ENCODE measurements at places on chromosomes 3 and 15. TPM values are rescaled to one million over a fixed set of nuclear protein-coding genes. Genes with fewer than 3 reads are reported as not detected.
A peak's percentile ranks its signal among the peaks of the same experiment; 100 is the strongest.

GRCh38 chr3:115350606-115351005 lies 203.5 kb upstream of the ZBTB20 start:
- no peak for DNase-seq

DNA sequence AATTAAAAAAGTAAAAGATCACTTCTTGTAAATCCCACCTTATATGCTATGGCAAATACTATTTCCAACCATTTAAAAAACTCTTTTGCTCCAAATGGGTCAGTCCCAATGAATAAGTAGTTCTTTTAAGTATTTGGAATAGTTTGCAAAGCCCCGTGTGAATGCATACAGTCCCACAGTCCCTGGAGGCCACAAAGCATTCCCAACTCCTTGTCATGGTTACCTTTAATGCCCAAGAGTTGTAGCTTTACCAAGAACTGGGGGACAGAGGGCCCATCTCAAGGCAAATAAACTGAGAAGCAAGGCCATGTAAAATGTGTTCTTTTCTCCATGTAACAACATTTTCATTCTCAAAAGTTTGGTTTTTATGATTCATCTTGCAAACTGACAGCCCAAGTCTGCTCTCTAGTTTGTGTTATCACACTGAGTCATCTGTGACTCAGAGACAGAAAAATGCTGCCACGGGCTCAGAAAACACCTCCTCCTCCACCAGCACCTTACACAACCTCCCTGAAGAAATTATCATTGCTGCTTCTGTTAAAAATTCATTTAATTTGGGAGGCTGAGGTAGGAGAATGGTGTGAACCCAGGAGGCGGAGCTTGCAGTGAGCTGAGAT lies 336.2 kb downstream of the ERC2 start:
- no peak for DNase-seq

Gene ESYT3
- total RNA-seq: 2.0 TPM

- no peak for DNase-seq
Observed at GRCh38 chr3:54835701-54836100, 92.2 kb downstream of the LRTM1 start.

- peak; percentile 44 for DNase-seq
Observed at GRCh38 chr3:53744351-53744750, 101.9 kb downstream of the CHDH start.

- peak; percentile 31 for DNase-seq
Observed at GRCh38 chr15:90664650-90665287, 52.4 kb upstream of the BLM start.

Gene GCNT3
- 289 TPM for total RNA-seq

DNA sequence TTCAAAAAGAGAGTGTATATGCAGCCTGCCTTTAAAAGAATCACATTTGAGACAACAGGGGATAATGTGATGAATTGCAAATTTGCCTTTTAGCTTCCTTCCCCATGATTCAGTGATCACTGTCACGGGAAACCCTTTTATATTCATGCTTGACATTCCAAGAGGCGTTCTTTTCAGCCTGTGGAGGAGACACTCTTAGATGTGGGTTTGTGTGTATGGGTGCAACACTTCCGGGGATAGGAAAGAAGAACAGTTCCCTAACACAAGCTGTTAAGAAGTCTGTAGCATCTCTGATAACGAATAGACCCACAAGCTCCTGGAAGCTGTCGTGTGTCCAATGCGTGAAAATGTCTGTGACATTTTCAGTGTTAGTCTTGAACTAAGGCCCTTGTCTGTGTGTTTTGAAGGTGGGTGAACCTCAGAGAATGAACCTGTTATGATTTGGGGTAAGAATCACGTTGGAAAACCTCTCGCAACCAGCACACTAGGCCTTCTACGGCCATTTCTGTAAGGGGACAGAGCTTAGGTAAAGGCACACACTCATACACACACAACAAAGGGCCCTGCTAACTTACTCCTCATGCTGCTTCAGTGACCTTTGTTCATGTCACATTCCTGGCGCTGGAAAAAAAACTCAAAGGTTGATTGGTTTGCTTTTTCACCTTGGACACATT lies 229.2 kb upstream of the ST8SIA2 start:
- DNase-seq: no peak

DNA sequence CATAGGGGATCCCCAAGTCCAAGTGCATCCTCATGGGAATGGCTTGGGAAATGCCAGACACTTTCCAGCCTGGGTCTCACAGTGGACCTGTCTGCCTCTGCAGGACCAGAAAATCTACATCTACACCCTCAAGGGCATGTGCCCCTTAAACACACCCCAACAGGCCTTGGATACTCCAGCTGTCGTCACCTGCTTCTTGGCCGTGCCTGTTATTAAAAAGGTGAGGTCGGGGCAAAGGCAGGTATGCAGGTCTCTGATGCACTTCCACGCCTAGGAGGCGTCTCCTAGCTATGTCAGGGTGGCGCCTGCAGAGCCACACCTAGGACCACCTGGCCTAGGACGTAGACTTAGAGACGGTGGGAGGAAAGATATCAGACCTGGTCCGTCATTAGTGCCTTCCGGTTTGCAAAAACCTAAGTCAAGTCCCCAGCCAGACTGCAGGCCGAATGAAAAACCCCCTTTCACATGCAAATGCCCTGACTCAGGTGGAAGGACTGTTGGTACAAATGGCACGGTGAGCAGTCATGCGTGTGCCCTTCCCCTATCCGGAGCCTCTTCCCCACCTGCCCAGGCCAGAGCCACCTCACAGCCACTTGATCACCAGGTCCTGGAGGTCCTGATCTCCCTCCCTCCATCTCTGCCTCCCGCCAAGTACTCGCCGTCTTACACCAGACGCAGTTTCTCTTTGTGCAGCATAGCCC lies 143.5 kb downstream of the LRRK1 start:
- peak; percentile 18 for DNase-seq

- no peak for DNase-seq
Observed at GRCh38 chr15:25554640-25555039, 115.8 kb upstream of the UBE3A start.

Gene BSN
- 0.32 TPM for total RNA-seq

Gene DLEC1
- total RNA-seq: 4.1 TPM

GRCh38 chr15:99983171-99983885 lies 250.1 kb upstream of the LYSMD4 start:
- no peak for DNase-seq

Gene GANC
- 36.6 TPM for total RNA-seq

DNA sequence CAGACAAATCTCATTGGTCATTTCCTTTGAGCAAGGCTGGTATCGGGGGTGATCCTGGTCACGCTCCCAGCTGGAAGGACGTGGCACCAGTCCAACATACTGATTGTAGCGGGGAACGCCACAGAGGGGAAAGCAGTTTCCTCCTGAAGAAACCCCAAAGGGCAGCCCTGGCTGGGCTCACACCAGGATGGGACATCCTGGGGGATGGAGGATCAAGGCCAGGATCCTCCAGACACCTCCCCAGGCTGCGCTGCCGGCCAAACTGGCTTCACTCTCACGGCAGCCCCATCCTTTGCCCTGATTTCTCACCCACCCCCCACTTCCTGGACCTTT lies 36.6 kb downstream of the MUC20 start:
- DNase-seq: no peak

DNA sequence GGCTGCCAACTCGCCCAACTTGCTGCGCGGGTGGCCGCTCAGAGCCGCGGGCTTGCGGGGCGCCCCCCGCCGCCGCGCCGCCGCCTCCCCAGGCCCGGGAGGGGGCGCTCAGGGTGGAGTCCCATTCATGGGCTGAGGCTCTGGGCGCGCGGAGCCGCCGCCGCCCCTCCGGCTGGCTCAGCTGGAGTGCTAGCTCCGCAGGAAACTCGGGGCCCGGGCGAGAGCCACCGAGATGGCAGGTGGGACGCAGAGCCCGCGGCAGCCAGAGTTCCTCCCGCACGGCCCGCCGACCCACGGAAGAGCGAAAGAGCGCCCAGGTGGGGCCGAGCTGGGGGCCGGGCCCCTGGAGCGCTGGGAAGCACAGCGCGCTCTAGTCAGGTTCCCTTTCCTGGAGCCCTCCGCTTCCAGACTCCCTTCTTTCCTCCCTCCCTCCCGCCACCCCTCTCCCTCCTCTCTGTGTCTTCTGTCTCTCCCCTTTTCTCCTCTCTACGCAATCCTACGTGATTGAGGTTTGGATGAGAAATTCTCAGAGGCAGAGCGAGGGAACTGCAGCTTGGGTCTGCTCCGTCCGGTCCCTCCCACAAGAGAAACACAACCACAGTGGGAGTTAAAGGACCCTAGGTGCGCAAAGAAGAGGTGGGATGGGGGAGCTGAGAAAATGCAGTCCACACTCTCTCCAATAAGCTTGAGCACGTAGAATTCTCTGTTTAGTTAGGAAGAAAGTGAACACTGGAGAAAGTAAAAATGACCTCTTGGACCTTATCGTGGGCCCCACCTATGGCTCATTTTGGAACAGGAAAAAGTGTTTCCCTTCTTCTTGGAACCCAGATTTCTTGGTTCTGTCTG lies 317.3 kb downstream of the FGF12 start:
- no peak for DNase-seq

- DNase-seq: no peak
Observed at GRCh38 chr15:29939404-29939803, 117.1 kb upstream of the TJP1 start.

GRCh38 chr3:189710620-189711402 lies 79.6 kb downstream of the TP63 start:
- peak; percentile 17 for DNase-seq

- DNase-seq: no peak
Observed at GRCh38 chr3:54225841-54226528, 103.6 kb downstream of the CACNA2D3 start.

- no peak for DNase-seq
Observed at GRCh38 chr15:92645051-92645631, 10.4 kb downstream of the FAM174B start.

DNA sequence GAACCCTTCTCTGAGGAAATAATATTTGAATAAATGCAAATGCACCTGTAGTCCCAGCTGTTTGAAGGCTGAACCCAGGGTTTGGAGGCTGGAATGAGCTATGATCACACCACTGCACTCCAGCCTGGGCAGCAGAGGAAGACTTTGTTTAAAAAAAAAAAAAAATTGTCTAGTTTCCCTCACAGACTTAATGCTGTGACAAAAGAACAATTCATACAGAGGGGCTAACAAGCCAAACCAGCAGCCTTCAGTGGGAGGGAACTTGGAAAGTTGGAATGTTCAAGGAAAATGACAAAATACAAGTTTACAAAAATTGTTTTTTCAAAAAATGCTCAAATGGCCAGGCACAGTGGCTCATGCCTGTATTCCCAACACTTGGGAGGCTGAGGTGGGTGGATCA lies 228.0 kb upstream of the CGNL1 start:
- DNase-seq: no peak

Gene C3orf22
- not detected for total RNA-seq

Gene IL17RC
- 74.4 TPM for total RNA-seq

GRCh38 chr15:42090781-42091180 lies 3.6 kb downstream of the PLA2G4D start:
- DNase-seq: peak; percentile 3

Gene CXCR6
- 6.7 TPM for total RNA-seq

DNA sequence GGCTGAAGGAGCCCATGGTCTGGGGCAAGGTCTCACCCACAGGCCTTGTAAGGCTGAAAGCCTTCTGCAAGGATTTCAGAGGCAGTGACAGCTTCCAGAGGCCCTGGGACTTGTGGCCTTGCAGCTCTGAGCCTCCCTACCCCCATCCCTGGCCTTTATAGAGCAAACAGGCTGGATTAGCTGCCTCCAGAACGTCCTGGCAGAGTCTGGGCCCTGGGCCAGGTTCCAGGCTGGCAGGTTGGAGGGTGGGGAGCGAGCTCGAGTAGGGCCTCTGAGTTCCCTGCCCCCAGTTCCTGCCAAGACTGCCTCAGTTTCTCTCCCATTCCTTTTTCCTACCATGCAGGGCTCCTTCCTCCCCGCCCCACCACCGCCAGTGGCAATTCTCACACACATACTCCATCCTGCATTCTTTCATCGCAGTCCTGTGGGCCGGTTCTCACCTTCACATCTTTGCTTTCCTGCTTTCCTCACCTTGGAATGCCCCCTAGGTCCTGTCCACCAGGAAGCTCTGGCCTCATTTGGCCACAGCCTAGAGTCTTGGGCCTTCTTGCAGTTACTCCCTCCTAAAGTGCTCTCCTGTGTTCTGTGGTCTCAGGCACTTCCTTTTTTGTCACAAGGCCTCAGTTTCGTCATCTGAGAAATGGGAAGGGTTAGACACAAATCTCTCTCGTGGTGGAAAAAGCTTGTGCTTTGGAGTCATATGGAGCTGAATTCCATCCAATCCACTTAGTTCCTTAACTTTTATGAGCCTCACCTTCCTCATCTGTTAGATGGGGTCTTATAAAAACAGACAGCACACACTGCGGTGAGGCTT lies 2.7 kb downstream of the LMAN1L start:
- DNase-seq: peak; percentile 82

GRCh38 chr3:142844339-142844977 lies 44.4 kb downstream of the PCOLCE2 start:
- DNase-seq: no peak

DNA sequence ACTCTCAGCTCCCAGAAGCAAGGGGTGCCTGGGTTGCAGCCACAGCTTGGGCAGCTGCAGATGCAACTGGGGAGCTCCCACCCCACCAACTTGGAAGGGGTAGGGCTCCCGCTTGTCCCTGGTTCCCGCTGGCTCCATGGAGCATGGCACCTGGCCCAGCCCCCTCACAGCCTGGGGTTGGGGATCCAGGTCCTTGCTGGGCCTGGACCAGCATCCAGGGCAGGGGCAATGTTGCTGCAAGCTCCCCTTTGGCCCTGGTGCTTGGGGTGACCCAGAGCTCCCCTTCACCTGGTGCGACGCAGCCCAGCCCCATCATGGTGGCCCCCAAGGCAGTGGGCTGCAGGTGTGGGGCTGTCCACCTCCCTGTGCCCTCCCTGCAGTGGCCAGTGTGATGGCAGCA lies 99.6 kb upstream of the FRMD4B start:
- DNase-seq: no peak

GRCh38 chr3:158368271-158368670 lies 202.7 kb upstream of the MLF1 start:
- DNase-seq: no peak

Gene FAM81A
- 8.4 TPM for total RNA-seq

GRCh38 chr15:90059208-90059985 lies 42.9 kb downstream of the IDH2 start:
- peak; percentile 88 for DNase-seq

- no peak for DNase-seq
Observed at GRCh38 chr3:134928819-134929218, 133.8 kb downstream of the EPHB1 start.

Gene KLHL6
- total RNA-seq: 2.0 TPM

Gene GAP43
- 2.2 TPM for total RNA-seq

- DNase-seq: no peak
Observed at GRCh38 chr15:55320238-55320550, 1.2 kb downstream of the PIGB start.

Gene OR5K2
- not detected for total RNA-seq

Gene C3orf85
- 1.5 TPM for total RNA-seq

Gene VEPH1
- 0.37 TPM for total RNA-seq

DNA sequence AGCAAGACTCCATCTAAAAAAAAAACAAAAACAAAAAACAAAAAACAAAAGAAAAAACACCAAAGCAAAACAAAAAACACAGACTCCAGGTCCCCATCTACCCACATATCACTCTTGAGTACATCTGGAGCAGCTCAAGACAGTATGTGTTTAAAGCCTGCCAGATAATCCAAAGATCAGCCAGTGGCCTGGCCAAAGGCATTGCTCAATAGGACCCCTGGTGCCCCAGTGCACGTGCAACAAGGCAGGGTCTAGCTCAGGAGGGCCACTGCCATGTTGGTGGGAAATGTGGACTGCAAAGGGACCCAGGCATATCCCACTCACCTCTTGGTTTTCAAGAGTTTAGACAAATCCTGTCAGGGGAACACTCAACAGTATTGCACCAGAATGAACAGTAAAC lies 279.5 kb downstream of the RPLP1 start:
- DNase-seq: no peak

- DNase-seq: no peak
Observed at GRCh38 chr3:76024640-76025039, 239.3 kb upstream of the ZNF717 start.

- DNase-seq: peak; percentile 19
Observed at GRCh38 chr3:81302045-81302444, 459.4 kb downstream of the GBE1 start.
